ENCODE measurements at places on chromosomes 2 and 18.

DNA sequence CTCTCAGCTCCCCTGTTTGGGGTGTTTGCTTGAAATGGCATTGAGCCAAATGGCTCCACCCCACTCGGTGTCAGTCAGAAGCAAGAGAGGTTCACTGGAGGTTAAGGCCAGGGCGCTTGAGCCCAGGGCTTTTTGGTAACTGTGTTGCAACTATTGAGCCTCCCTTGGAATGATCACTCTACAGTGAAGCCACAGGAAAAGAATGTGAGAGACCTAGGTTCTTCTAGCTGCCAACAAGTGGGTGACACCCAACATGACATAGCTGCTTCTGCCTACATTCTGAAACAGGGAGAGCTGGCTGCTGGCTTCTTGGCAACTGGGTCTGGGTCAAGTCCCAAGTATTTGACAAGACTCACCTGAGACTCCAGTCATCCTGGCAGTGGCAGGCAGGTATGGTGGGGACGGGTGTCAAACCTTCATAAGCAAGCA lies 7.1 kb upstream of the GRHL1 start:
- DNase-seq: no peak

- no peak for DNase-seq
Measured at GRCh38 chr2:209445485-209445884, 21.6 kb downstream of the MAP2 start.

DNA sequence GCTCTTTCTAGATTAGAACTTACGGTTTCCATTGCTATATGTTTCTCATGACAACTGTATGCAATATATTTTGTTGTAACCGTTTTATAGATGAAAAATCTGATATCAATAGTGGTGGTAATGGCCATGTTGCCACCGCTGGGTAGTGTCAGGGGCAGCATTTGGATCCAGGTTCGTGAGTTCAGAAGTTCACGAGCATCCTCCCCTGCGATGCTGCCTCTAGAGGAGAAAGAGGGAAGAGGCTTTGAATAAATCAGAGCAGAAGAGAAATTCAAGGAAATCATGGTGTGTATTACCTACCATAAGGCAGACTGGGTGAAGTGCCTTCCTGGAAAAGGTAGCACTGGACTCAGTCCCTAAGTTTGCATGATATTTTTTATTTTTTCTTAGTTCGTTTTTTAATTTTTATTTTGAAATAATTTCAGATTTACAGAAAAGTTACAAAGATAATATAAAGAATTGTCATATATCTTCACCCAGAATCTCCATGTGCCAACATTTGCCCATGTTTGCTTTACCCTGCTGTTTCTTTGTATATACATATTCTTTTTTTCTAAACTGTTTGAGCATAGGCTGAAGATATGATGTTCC lies 3.3 kb upstream of the ZBTB7C start:
- DNase-seq: no peak

- no peak for DNase-seq
Measured at GRCh38 chr2:233818639-233819621, 35.4 kb downstream of the HJURP start.

GRCh38 chr18:58067601-58068000 lies 23.6 kb downstream of the NEDD4L start:
- DNase-seq: no peak

- no peak for DNase-seq
Measured at GRCh38 chr18:63342206-63342605, 22.6 kb upstream of the BCL2 start.

- no peak for DNase-seq
Measured at GRCh38 chr2:143905587-143905986, 614.3 kb downstream of the ZEB2 start.

GRCh38 chr2:42513252-42513918 lies 19.6 kb upstream of the KCNG3 start:
- DNase-seq: peak; percentile 19

All from uterus (tissue), 4 donors.